ENCODE measurements at places on chromosomes 3 and 15.

GRCh38 chr15:83064859-83065258 is 2.2 kb downstream of the BTBD1 start:
- no peak for DNase-seq

GRCh38 chr3:189947948-189948723 is 172.6 kb downstream of the P3H2 start:
- no peak for DNase-seq

DNA sequence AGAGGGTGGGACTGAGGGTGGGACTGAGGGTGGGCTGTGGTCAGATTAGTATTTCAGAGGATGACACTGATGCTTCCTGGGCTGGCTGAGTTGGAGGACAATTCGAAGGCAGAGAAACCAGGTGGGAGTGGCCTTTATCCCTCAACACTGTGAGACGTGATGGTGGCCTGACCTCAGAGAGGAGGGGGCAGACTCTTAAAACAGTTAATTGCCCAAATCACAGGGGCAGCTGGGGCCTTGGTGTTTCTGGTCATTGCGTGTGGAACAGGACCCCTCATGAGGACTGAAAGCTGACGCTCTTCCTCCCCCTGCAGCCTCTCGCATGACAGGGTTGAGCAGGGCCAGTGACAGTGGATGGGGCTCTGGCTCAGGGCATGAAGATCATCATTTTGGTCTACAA is 18.7 kb downstream of the DNASE1L3 start:
- no peak for DNase-seq

DNA sequence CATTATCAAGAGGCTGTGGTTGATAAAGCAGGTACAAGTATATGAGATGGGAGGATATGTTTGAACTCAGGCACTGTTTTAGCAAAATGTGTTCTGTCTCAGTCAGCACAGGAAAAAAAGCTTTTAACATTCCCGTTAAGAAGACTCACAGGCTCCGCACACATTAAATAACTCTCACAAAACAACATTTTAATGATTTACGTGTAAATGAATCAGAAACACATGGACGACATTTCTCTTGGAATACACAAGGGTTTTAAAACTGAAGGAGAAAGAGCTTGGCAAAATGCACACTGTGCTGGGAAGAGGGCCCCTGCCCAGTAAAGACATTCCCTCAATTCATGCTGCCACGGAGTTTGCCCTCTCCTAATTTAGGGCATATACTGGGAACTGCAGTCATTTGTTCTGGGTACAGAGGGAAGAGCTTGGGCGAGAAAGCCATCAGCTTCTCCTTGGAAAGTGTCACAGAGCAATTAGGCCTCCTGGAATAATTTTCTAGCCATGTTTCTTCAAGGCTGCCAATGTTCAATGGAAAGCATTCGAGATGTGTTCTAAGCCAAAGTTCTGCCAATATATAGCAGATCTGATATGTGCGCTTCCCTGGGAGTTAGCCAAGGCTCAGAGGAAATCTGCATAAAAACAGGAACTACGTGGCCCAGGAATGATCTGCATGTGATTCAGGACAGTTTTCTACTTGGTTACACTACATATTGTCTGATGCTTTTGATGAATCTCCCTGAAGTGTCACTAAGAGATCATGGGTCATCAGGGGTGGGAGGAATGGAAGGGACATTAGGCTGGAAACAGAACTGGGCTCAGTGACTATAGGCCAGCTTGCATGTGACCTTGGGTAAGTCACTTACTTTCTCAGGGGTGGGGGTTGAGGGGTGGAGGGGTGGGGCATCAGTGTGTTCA is 2.2 kb upstream of the MASP1 start:
- no peak for DNase-seq

DNA sequence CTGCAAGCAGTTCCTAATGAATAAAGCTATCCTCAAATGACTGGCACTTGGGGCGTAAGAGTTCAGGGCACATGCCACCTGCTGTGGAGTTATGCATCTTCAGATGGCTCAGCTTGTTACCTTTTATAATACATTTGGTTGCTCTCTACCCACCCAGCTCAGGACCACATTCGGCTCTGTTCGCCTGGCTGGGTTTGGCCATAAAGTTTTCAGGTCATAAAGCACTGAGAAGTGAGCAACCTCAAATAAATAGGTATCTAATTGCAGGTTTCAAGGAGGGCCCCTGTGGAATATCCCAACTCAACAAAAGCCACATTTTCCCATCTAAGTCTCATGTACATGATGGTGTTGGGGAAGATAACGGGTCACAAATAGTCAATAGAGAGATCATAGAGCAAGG is 727.3 kb downstream of the GRM7 start:
- no peak for DNase-seq

DNA sequence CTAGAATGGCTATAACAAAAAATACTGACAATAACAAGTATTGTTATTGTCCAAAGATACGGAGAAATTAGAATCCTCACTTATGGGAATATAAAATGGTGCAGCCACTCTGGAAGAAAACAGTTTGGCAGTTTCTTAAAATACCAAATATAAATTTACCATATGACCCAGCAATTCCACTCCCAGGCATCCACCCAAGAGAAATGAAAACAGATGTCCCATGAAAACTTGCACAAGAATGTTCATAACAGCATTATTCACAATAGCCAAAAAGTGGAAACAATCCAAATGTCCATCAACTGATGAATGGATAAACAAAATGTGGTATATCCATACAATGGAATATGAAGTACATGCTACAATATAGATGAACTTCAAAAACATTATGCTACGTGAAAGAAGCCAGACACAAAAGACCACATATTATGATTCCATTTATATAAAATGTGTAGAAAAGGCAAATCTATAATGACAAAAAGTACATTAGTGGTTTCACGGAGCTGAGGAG is 9.4 kb downstream of the AAGAB start:
- DNase-seq: no peak

GRCh38 chr15:65888981-65889380 is 19.7 kb downstream of the RAB11A start:
- DNase-seq: no peak

DNA sequence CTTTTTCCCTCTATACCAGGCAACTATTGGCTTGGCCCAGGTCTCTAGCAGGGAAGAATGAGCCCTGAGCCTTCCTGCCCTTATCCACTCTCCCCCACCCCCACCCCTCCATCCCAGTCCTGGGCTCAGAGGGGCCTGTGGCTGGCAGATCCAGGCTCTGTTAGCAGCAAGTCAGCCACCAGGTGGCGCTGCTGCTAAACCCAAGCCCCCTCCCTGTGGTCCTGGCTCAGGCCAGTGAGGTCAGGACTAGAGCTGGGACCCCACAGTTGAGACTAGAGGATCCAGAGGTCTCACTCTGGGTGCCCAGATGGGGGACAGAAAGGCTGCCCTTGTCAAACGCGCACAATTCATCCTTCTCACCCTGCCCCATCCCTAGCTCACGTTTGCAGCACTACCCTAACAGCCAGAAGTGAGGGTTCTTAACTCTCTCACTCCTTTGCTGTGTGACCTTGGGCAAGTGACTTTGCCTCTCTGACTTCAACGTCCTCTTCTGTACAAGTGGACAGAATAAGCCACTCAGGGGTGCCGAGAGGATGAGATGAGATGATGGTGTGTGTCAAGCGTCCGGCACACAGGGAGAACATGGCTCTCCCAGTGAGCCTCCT is 46.8 kb upstream of the SLC6A1 start:
- DNase-seq: peak; percentile 30

DNA sequence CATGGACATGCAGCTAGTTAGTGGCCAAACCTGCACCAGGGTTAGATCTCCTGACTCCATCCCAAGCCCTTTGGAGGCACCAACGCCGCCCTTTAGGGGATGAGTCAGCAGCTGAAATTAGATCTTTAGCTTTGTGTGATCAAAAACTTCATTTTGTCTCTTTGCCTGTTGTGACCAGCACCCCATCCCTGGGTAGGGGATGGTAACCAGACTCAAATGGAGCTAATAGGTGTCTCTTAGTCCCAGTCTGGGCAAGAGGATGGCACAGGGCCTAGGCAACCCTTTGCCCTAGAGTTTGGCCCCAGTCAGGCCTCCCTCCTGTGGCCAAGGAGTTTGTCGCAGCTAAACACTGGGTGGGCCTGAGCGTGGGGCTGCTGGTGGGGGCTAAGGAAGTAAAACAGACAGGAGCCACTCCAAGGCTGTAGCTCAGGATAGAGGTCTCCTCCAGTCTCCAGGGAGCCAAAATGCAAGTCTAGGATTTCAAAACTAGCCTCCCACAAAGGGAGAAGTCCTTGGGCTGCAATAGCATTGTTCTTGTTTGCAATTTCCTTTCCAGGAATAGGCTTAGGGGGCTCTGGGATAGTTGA is 105.1 kb downstream of the CPN2 start:
- no peak for DNase-seq

DNA sequence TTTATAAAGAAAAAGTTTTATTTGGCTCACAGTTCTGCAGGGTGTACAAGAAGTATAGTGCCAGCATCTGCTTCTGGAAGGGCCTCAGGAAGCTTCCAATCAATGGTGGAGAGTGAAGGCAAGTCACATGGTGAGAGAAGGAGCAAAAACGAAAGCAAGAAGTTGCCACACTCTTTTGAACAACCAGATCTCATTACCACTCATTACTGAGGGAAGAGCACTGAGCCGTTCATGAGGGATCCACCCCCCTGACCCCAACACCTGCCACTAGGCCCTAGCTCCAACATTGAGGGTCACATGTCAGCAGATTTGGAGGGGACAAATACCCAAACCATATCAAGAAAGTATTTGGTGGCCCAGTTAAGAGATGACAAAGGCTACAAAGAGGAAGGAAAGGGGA is 239.3 kb upstream of the UBE2E1 start:
- no peak for DNase-seq

DNA sequence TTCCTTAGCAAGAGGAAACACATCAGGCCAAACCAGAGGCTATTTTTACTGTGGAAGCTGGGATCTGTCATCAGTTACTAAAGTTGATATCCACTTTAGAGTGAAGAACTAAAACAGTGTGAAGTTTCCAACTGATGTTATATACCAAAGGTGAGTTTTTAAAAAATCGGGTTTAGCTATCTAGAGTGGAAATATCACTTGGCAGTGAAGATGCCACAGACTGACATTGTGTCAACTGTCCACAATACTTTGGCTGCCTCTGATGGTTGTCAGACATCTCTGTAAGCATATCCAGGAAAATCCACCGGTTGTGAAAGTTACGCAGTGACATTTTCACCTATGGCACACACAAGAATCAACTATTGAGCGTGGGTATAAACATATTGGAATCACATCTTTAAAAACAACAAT is 9.2 kb downstream of the ZIC1 start:
- no peak for DNase-seq

GRCh38 chr3:112539825-112540650 is 21.7 kb downstream of the ATG3 start:
- no peak for DNase-seq

DNA sequence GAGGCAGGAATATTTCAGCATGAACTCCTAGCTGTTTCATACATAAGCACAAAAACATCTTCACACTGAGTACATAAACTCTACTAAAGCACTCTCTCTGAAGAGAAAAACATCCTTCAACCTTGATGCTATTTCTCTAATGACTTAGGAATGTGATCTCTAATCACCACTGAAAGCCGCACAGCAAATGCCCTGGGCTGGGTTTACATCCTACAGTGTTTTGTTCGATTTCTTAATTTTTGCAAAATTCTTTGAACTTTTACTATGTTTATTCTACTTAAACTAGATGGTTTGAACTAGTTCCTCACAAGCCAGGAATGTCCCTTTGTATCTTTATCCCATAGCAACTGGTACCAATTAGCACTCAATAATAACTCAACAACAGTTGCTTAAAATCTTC is 130.9 kb upstream of the ABI3BP start:
- no peak for DNase-seq

DNA sequence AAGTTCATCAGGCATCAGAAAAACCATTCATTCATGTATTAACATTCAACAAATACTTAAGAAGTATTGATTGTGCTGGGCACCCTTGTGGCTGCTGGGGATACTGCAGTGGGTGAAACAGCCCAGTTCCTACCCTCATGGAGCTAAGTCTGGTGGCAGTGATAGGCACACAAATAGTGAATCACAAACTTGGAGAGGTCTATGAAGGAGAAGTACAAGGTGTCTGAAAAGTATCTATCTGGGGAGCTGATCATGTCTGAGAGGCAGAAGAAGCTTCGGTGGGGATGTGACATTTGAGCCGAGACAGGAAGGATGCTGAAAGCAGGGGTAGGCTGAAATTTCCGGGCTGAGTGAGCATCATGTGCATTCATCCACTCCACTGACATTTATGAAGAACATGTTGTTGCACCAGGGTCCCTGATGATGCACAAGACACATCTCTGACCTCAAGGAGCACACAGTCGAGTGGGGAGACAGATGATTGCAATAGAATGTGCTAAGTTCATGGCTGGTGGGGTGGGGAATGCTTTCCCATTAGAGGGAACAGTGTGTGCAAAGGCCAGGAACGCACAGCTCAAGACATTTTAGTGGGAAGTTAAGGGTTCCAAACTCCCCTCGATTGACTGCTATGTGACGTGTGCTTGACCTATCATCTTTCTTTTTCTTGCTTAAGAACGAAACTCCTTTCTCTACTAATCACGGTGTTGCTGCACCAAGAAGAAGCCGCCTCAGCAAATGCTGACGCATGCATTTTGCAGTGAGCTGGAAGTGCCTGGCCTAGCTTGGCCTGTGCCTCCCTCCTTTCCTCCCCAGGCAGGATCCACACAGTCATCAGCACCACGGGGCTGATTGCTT is 309.1 kb upstream of the ICE2 start:
- no peak for DNase-seq

- DNase-seq: no peak
Observed at GRCh38 chr3:187678726-187679268, 8.6 kb upstream of the SST start.

DNA sequence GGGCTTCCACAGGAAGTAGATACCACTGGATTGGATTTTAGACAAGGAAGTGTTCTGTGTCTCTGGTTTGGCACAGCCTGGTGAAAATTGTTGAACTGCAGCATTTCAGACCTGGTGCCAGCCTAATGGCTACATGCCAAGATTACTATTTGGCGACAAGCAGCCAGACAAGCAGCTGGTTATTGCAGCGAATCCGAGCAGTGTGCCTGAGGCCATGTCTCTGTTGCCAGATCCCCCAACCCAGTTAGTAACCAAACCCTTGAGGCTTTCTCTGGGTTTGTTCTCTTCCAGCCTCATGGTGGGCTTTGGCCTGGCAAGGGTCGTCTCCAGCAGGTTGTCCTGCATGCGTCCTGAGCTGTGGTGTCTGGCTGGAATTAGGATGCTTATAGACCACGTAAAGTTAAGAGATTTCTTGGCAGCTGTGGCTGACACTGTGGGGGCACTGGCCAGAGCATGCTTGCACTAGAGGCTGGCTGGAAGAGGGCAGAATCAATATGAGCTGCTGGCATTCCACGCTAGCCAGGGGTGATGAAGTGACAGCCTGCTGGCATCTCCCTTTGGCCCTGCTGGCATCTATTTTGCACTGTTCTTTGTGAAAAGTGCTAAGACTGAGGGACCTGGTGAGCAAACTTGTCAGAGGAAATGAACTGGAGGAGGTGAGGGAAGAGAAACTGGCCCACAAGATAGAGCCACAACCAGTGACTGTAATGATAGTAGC is 172.6 kb downstream of the RBMS3 start:
- no peak for DNase-seq

Measured in stimulated activated CD4-positive, alpha-beta T cell treated with anti-CD3 and anti-CD28 coated beads, Interleukin-15, amount 100 ng/mL, for 1 hour (primary cell).